Activated CD4-positive, alpha-beta T cell treated with anti-CD3 and anti-CD28 coated beads, Interleukin-2, amount 50 U/mL, for 24 hours (primary cell): ENCODE measurements at places on chromosomes 2 and 18.

DNA sequence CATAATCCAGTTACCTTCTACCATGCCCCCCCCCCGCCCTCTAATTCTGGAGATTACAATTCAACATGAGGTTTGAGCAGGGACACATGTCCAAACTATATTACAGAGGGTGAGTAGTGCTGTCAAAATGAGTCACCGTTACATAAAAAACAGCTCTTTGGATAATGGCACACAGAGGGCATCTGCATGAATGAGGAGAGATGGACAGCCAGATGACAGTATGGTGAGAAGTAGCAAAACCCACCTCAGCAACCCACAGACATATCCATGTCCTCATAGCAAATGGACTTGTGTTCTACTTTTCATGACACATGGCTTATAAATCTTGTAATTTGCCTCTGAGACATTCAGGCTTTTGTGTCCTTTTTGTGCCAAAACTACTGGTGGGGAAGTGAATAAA lies 132.0 kb downstream of the EML6 start:
- no peak for DNase-seq

DNA sequence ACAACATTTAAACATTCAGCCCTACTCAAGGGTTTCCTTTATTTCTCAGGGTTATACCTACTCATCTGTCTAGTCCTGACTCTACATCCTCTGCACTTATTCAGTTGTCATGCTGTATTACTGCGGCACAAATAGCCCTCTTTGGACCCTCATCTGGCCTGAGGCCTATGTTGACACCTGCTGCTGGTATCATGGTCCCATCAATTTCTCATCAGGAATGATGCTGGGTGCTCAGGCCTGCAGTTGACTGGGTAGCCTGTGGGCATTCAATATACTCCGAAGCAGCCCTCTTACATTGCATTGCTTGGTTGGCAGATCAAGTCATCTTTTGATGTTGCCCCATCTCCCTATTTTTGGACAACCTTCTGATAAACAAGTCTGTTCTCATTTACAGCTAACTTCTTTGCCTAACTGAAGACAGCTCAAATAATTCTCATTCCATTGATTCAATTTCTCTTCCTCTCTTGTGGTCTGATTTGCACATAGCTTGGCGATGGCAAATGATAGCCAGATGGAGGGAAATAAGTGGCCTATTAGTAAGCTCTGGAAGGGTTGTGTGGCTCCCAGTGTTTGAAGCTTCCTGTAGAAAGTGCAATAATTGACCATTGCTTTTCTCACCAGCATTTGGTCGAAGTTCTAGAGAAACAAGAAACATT lies 19.1 kb upstream of the MC4R start:
- no peak for DNase-seq

- DNase-seq, result no peak
Observed at GRCh38 chr2:43837831-43838559, 644 bp downstream of the ABCG5 start.

DNA sequence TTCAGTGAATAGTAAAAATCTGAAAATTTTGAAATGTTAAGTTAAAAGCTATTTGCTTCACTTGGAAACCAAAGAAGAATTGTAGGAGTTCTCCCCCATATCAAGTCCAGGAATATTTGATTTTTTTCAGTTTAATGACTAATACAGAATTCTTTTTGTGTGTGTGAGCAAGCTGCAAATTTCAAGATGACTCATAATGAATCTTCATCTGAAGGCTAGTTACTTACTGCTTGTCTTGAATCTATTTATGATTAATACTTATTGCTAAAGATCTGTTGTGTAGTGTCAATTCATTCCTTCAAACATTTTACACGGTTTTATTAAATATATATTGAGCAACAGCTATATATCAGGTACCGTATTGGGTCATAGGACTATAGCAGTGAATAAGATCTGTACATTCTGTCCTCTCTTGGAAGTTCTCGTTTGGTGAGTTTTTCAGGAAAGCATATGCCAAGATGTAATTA lies 47.8 kb upstream of the CAVIN2 start:
- DNase-seq, result no peak

GRCh38 chr2:70501728-70502127 lies 51.9 kb downstream of the TGFA start:
- no peak for DNase-seq

- DNase-seq, result no peak
Observed at GRCh38 chr2:6283259-6283658, 582.4 kb downstream of the CMPK2 start.

GRCh38 chr2:44934038-44934982 lies 7.2 kb upstream of the SIX3 start:
- DNase-seq, result no peak

- no peak for DNase-seq
Observed at GRCh38 chr2:208112969-208113368, 11.4 kb downstream of the CRYGD start.
